ENCODE measurements at places on chromosomes 2 and 18.

- no peak for DNase-seq
Measured at GRCh38 chr2:187869195-187869594, 315.0 kb upstream of the TFPI start.

DNA sequence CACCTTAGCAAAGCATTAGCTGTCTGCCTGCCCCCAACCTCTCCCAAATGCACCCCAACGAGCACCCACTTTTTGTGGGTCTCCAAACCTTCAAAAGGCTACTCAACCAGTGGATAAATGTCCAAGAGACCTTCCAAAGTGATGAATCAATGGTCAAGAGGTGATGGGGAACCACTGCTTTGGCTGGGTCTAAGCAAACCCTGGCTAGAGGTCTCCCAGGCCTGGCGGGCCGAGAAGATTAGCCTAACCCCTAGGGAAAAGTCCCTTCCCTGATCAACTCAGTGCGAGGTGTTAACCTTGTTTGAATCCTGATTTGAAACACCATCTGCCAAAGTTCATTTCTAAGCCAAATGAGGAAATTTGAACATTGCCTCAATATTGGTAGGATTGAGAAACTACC, 144.7 kb upstream of the SIX3 start:
- no peak for DNase-seq

DNA sequence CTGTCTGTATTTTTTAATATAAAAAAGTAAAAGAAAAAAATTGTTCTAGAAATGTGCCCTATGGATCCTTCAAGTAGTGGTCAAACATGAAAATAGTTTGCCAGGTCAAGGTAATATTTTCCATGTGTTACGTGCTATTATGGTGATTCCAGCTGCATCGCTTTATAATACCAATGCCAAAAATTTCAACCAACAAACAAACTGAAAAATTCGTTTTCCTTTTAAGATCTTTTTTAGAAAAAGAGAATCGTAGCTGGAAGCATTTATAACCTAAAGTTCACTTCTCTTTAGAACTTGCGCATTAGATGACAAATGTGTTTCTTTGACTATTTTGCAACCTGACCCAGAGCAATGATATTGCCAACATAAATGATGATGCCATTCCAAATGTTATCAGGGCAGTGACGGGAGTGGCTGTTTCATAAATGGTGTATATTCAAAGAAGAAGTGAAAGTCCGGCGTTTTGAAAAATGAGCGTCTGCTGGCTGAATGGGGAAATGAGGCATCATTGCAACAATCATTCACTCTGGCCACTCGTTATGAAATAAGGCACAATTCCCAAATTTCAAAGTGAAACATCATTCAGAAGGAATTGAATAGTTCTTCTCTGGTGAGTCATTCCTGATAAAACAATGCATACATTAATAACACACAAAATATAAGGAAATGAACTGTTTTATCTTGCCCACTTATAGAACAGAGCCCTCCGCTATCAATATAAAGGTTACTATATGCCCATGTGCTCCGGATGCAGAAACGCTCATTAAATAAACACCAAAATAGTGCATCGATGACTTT, 297.4 kb downstream of the TGIF1 start:
- no peak for DNase-seq

DNA sequence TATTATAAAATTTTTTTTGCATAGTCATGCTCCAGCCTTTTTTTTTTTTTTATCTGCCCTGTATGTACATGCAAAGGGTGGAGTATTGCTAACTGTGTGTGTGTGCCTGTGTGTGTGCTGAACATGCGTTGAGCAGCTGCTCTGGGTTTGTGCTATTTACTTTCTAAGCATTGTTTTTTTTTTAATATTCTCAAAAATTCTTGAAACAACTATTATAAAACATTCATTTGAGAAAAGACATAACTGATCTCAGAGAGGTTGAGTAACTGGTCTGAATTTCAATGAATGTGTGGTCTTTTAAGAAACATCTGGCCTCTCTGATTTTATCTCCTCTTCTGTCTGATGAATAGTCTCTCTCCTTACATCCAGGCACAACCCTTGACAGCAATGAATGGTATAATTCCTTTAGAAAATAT, 366.0 kb upstream of the SLC14A2 start:
- no peak for DNase-seq

DNA sequence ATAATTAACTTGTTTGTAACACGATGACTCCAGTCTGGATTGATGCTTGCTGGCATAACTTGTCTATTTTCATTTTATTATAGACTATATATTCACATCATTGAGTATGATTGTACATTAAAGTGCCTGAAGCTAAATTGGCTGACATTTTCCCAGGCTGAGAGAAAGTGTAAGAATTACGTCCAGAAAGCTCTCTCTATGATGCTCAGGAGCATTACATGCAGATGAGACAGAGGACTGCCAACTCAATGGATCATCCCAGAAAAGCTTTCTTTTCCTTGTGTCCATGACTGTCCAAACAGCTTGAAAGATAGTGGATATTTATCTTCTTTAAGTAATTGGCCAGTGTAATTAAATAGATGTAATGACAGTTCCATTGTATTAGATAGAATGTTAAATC, 1372.2 kb upstream of the TMEFF2 start:
- DNase-seq: peak; percentile 33

DNA sequence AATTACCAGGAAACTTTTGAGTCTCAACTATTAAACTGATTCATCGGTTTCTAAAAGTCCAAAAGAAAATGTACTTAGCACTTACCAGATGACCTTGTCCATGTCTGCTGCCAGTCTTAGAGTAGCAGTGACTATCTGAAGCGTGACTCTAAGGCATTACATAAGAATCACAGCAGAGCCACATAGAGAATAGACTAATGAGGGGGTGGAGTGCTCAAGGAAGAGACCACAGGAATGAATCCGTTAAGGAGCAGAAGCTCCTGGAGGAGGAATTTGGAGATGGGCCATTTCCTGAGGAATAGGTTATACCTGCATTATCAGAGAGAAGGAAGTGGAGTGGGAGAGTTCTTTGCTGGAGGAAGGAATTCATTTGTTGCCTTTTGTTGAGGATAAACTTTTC, 116.0 kb downstream of the MAP3K20 start:
- no peak for DNase-seq

DNA sequence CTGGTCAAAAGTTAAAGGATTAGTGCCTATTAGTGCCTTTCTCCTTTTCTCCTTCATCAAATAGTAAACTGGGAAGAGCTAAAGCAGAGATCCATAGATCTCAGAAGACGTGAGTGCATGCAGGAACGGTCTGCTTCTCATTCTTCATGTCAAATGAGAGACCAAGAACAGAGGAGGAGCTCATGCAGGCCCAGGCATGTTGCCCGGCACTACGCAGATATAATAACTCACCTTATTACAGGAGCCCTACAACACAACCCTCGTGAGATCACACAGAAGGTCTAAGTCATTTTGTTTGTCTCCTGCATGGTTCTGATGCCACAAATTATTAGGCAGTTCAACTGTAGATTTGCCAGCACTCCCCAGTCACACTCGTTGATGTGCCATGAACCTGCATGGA, 71.8 kb downstream of the CMPK2 start:
- no peak for DNase-seq

GRCh38 chr2:194424683-194425209, 1232.3 kb upstream of the SLC39A10 start:
- no peak for DNase-seq

GRCh38 chr2:151292141-151292540, 2.7 kb upstream of the NMI start:
- DNase-seq: no peak

Data from NCI-H2081 (cell line).